ENCODE measurements at places on chromosomes 2 and 18.

DNA sequence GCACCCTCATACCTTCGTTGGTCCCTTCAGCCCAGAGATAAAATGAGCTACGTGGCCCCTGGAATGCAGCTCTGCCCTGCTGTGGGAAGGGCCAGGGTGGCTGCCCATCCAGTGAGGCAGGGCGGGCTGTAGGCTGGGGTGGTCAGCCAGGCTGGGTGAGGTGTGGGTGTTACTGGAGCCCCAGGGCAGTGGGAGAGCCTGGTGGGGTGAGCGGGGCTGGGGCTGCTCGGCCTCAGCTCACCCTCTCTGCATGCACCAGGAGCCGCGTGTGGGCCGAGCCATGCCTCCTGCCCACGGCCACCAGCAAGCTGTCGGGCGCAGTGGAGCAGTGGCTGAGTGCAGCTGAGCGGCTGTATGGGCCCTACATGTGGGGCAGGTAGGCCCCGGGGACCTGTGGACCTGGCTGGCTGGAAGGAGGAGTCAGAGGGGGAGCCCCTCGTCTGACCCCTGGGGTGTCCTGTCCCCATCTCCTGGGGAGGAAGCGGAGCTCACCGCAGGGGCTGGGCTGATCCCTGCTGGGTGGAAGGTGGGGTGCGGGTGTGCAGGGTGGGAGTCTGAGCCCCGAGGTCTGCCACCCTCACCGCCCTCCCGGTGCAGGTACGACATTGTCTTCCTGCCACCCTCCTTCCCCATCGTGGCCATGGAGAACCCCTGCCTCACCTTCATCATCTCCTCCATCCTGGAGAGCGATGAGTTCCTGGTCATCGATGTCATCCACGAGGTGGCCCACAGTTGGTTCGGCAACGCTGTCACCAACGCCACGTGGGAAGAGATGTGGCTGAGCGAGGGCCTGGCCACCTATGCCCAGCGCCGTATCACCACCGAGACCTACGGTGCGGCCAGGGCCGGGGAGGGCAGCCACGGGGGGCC, 5.5 kb downstream of the RNPEPL1 start:
- no peak overlapping the region for H3K27ac ChIP-seq
- no peaks in the 10 kb centered on the region for H3K4me1 ChIP-seq
- H3K27me3 ChIP-seq: no peaks in the 10 kb centered on the region
- H3K36me3 ChIP-seq: no peaks in the 10 kb centered on the region

- H3K27ac ChIP-seq: no peak overlapping the region
- H3K4me3 ChIP-seq: no peak overlapping the region
- no peak for DNase-seq
- no peaks in the 10 kb centered on the region for H3K4me1 ChIP-seq
Observed at GRCh38 chr2:184923751-184924150, 325.4 kb downstream of the ZNF804A start.

DNA sequence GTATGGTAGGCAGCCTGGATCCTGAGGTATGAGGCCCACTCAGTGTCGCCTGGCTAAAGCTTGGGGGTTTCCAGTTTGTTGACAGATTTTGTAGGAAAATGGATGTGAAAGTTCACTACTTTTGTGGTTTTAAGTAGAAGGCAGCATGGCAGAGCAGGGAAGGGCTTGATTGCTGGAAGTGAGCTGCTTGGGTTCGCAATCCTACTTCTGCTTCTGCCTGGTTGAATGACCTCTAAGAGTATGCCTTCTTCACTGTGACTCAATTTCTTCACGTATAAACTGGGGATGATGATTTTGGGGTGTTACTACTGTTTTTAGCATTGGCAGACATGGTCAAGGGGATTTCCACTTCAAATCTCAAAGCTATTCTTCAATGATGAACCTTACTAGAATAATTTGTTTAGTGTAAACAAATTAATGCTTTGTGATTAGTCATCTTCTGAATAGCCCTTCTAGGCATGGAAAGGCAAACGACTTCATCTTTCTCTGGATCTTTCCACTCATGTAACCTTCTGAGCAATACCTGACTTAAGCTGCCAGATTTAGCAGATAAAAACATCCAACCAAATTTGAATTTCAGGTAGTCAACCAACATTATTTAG, 13.2 kb downstream of the BMP10 start:
- no peak overlapping the region for H3K27ac ChIP-seq
- H3K36me3 ChIP-seq: no peaks in the 10 kb centered on the region
- H3K27me3 ChIP-seq: no peaks in the 10 kb centered on the region
- no peak overlapping the region for H3K4me3 ChIP-seq

- no peak overlapping the region for H3K4me3 ChIP-seq
- no peaks in the 10 kb centered on the region for H3K36me3 ChIP-seq
- no peak overlapping the region for H3K27ac ChIP-seq
- DNase-seq: no peak
Observed at GRCh38 chr2:67977464-67977863, 85.3 kb downstream of the C1D start.

- no peaks in the 10 kb centered on the region for H3K36me3 ChIP-seq
- H3K27ac ChIP-seq: no peak overlapping the region
- no peak overlapping the region for H3K4me3 ChIP-seq
- H3K27me3 ChIP-seq: no peaks in the 10 kb centered on the region
Observed at GRCh38 chr2:5035057-5035488, 657.1 kb upstream of the SOX11 start.

DNA sequence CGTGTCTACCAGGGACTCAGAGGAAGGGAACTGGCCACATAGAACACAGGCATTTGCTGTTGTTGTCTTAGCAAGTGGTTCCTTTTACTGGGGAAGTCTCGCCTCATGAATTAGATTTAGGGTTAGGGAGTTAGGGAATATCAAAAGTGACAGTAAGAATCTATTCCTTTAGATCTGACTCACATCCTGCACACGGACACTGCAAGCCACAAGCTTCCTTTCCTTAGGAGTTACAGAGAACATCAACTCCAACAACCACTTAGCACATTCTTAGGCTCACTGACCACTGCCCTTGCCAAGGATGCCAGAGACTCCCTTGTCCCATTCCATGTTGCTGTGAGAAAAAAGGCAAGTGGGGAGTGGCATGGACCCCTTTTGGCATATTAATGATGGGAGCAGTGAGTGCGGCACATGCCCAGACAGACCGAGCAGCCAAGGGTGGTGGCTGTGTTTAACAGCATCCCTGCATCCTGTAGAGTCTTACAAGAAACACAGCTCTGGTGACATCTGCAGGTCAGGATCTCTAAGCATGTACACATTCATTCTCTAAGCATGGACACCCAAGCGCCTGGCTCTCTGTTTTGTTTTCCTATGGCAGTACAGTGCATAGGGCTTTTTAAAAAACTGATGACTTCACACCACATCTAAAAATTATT, 745.6 kb upstream of the RAB6C start:
- H3K36me3 ChIP-seq: no peaks in the 10 kb centered on the region
- no peak overlapping the region for H3K4me3 ChIP-seq
- peak; percentile 38 for DNase-seq

- no peak overlapping the region for H3K27ac ChIP-seq
- no peak for DNase-seq
- H3K27me3 ChIP-seq: no peaks in the 10 kb centered on the region
- no peak overlapping the region for H3K4me3 ChIP-seq
- peaks cover 2% of the 10 kb centered on the region for H3K4me1 ChIP-seq
Observed at GRCh38 chr2:191045141-191045540, 31.2 kb upstream of the STAT1 start.

DNA sequence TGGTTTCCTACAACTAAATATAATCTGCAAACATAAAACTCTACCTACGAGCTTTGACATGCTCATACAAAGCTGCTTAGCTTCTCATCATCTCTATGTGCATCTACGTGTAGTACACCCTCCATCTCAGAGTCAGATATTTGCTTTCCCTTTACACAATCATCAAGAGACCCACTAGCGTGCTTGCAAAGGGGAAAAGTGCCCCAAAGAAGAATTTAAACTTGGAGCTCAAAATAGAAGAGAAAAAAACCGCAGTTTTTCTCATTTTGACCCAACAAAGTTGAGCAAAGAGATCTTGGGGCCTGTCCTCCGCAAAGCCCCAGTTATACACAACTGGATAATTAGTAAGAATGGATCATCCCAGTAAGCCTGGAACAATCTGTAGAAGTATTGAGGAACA, 104.1 kb downstream of the PAX3 start:
- H3K4me3 ChIP-seq: no peak overlapping the region
- DNase-seq: no peak
- H3K27ac ChIP-seq: no peak overlapping the region
- no peaks in the 10 kb centered on the region for H3K36me3 ChIP-seq
- H3K27me3 ChIP-seq: no peaks in the 10 kb centered on the region
- H3K4me1 ChIP-seq: no peaks in the 10 kb centered on the region

DNA sequence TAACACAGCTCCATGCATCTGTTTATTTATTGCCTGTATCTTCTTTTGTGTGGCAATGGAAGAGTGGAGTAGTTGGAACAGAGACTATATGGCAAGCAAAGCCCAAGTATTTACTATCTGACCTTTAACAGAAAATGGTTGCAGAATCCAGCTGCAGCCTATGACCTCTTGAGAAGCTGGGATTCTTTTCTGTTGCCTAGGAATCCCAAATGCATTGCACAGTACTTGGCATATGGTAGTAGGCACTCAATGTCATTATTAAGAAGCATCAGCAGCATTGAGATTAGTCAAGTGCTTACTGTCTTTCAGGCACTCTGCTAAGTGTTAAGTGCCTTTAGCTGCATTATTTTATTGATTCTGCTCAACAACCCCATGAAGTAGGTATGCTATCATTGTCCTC, 331.6 kb downstream of the CCDC85A start:
- DNase-seq: no peak
- no peaks in the 10 kb centered on the region for H3K36me3 ChIP-seq
- no peaks in the 10 kb centered on the region for H3K4me1 ChIP-seq
- H3K4me3 ChIP-seq: no peak overlapping the region
- H3K27me3 ChIP-seq: no peaks in the 10 kb centered on the region

DNA sequence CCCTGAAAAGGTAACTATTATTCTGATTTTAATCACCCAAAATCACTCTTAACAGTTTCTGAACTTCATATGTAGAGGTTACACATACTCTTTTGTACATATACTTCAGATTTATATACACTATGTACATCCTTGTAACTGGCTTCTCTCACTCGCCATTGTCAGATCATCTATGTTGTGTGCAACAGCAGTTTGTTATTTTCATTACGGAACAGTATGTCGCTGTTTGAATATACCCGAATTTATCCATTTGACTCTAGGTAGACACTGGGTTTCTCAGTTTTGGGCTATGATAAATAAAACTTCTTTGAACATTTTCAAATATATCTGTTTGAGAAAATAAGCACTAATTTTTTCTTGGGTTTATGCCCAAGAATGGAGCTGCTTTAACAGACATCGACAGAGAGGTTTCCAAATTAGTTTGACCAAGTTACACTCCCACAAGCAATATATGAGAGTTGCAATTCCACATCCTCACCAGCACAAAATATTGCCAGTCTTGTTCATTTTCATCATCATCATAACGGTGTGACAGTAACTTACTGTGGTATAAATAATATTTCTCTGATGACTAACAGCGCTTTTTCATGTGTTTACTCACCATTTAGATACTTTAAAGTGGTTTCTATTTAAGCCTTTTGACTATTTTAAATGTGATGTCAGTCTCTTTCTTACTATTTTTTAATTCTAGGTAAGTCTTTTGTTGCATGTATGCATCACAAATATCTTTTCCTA, 80.9 kb downstream of the SMC6 start:
- no peak for DNase-seq
- H3K36me3 ChIP-seq: peaks cover 1% of the 10 kb centered on the region

GRCh38 chr18:72847771-72848170, 20.0 kb downstream of the NETO1 start:
- no peaks in the 10 kb centered on the region for H3K36me3 ChIP-seq
- H3K4me1 ChIP-seq: no peaks in the 10 kb centered on the region
- peak; percentile 69 for DNase-seq
- H3K4me3 ChIP-seq: no peak overlapping the region

DNA sequence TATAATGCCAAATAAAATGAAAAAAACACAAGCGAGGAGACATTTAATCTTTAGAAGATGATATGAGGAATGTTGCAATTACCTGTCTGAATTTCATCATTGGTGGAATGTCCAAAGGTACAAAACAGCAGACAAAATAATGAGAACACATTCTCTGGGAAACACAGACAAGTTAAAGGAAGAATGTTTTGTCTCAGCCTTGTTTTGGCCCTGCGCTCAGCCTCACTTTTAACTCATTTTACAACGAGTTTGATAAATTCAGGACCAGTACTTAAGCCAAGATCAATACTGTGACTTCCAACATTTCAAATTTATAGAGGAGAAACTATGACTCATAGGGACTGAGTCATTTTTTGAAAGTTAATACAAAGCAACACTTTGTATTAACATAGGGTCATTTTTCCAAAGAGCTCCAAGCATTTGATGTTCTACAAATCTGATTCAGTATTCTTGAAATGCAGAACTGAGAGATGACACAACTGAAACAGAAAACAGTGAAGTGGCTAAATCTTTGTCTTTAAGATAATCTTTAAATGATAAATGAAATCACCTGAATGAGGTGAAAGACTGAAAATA, 833.2 kb upstream of the CHAC2 start:
- no peak overlapping the region for H3K27ac ChIP-seq
- no peaks in the 10 kb centered on the region for H3K4me1 ChIP-seq
- H3K36me3 ChIP-seq: no peaks in the 10 kb centered on the region
- H3K4me3 ChIP-seq: no peak overlapping the region
- no peaks in the 10 kb centered on the region for H3K27me3 ChIP-seq

- H3K27me3 ChIP-seq: no peaks in the 10 kb centered on the region
- H3K36me3 ChIP-seq: no peaks in the 10 kb centered on the region
- no peak overlapping the region for H3K27ac ChIP-seq
Observed at GRCh38 chr2:118177884-118178283, 89.6 kb downstream of the INSIG2 start.

DNA sequence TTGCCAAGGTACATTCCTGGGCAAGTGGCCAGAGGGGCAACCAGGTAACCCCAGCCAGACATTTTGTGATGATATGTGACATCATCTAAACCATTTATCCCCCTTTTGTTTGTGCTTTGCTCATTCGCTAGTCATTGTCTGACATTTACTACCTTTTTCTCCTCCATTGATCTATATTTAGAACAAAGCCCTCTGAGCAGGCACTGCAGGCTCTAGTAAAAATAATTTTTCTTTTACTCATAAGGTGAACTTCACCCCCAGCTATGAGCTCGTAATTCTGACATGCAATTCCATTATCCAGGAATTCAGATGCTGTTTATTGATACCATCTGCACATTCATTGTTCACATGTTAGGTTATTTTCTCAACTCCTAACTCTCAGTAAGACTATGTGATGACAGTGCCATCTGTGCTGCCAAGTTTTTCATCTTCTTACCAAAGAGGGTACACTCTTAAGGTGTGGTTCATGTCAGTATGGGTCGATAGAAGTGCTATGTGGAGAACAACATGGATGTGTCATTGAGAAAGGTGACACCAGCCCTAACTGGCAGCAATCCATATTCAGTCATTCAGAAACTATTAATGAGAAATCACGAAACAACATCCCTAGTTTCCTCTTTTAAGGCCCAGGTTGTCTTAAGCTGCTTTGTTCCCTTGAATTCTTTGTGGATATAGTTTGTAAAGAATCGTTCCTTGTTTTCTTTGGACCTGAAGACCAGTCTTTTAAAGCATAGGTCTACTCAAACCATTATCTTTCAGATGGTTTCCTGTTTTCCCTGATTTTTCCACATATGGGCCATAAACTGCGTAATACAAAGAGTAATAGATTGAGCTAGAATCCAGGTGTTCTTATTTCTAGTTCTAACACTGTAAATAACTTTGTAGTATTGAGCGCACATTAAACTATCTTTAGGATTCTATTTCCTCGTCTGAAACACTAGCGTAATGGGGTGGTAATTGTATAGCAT, 978.1 kb upstream of the CDH2 start:
- DNase-seq: no peak
- H3K36me3 ChIP-seq: no peaks in the 10 kb centered on the region
- H3K27ac ChIP-seq: no peak overlapping the region
- no peaks in the 10 kb centered on the region for H3K4me1 ChIP-seq
- H3K27me3 ChIP-seq: no peaks in the 10 kb centered on the region
- no peak overlapping the region for H3K4me3 ChIP-seq
